HCT116 (cell line): ENCODE measurements at places on chromosomes 4 and X.

- no peak for DNase-seq
Observed at GRCh38 chr4:89447543-89447942, 139.9 kb upstream of the GPRIN3 start.

- no peak for DNase-seq
Observed at GRCh38 chr4:147734496-147734895, 2.6 kb downstream of the ARHGAP10 start.

DNA sequence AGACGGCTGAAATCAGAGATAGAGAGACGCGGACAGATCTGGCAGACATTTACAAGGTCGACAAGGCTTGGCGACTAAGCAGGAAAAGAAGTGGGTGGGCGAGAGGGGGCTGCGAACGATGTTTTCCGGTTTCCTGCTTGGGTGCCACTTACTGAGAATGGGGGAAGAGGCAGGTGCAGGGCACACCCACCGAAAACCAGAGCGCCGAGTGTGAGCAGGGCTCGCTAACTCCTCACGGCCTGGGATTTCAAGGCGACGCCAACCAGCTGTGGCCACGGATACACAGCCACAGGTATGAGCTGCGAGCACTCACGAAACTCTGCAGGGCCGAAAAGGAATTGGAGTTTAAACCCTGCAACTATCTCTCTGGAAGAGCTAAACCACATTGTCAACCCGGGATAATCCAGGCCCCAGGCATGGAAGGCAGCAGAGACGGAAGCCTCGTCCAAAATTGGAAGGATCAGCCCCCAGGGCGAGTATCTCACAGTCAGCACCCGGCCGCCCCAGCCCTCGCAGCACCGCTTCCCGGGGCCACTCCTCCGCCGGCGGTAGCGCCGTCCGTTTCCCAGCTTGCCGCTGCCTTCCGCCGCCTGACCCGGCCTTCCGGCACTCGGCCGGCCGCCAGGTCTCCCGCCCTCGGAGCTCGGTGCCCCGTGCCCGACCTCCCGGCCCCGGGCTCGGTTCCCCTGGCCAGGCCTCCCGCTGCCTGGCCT lies 778 bp downstream of the CASP3 start:
- no peak for DNase-seq

GRCh38 chrX:47360423-47361179 lies 9.8 kb upstream of the ZNF157 start:
- no peak for DNase-seq

GRCh38 chr4:6582889-6583490 lies 8.0 kb downstream of the MAN2B2 start:
- peak; percentile 40 for DNase-seq

DNA sequence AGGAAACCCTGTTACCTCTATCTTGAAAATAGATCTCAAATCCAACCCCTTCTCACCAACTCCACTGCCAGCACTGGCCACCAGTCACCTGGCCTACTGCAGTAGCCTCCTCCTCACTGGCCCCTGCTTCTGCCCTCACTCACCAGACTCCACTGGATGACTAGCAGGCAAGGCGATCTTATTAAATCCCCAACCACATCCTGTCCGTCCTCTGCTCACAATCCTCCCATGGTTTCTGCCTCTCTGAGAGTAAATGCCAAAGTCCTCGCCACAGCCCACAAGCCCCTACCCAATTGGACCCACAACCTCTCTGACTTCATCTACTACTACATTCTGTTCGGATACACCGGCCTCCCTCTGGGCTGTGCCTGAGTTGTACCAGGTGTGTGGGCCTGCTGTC lies 5.4 kb upstream of the PIM2 start:
- DNase-seq = no peak

DNA sequence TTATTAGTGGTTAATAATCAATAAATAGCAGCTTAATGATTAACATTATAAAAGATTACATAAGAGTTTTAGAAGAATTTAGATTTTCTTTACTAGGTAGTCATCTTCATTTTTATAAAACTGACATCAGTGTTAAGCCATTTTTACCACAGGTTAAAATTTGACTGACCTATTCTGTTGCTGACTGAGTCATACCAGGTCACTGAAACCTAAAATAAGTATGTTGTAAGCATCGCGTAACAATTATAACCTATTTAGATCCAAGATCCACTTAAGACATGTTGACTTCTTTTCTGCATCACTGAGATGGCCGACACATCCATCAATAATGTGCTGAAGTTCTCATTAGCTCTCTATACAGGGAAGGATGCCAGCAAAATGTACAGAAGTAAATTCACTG lies 36.7 kb downstream of the ARX start:
- DNase-seq = no peak
